ENCODE measurements at places on chromosomes 7 and 10.

- peak; percentile 49 for DNase-seq
These were observed at the start of gene SEMA3A for GRCh38 chr7:84194484-84195271. Gene SEMA3A (minus strand): TSS chr7:84194789. CDS start chr7:84194586, 203 bp downstream.

DNA sequence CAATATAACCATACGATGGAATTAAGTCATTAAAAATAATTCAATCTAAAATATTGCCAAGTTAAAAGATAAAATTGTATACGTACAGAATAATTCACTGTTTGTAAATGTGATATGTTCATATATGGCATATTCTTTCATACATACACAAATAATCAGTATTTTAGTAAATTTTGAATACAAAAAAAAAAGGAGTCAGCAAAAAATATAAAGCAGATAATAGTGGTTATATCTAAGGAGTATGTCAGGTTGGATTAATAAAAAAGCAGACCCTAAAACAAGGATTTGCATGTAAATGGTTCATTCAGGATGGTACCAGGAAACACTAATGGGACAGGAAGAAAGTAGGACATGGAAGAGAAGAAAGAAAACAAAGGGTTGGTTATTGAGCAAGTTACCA lies 59.5 kb downstream of the XPNPEP1 start:
- no peak for DNase-seq

DNA sequence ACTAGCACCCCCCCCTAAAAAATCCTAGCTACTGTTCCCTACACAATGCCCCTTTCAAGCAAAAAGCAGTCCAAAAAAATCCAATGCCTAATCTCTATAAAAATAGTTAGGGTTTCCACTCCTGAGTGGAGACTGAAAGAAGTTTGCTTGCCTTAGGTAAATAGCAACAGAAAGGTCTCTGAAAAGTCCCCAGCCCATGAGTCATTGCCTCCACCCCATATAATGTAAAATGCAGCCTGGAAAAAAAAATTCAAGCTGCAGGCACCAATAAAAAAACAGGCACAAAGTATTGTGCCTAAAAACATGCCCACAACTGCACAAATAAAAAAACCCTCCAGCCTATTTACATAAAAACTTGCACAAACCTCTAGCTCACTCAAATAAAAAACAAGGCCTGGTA lies 47.5 kb downstream of the ZNF680 start:
- no peak for DNase-seq

GRCh38 chr7:70177166-70177565 lies 578.9 kb downstream of the AUTS2 start:
- no peak for DNase-seq

DNA sequence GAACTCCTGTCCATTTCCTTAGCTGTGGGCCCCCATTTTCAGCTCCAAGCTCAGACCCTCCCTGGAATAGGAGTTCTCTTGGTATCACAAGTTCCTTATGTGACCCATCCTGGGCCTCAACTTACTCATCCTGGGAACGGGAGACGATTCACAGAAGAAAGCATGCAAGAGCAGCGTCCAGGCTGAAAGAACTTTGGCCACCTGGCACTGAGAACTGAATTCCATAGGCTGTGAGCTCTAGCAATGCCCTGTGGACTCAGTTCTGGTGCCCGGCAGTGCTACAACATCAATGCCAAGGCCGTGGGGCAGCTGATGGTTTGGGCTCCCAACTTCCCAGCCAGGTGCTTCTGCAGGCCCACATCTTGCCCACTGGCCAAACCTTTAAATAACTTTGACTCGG lies 3.9 kb upstream of the CUEDC2 start:
- no peak for DNase-seq

DNA sequence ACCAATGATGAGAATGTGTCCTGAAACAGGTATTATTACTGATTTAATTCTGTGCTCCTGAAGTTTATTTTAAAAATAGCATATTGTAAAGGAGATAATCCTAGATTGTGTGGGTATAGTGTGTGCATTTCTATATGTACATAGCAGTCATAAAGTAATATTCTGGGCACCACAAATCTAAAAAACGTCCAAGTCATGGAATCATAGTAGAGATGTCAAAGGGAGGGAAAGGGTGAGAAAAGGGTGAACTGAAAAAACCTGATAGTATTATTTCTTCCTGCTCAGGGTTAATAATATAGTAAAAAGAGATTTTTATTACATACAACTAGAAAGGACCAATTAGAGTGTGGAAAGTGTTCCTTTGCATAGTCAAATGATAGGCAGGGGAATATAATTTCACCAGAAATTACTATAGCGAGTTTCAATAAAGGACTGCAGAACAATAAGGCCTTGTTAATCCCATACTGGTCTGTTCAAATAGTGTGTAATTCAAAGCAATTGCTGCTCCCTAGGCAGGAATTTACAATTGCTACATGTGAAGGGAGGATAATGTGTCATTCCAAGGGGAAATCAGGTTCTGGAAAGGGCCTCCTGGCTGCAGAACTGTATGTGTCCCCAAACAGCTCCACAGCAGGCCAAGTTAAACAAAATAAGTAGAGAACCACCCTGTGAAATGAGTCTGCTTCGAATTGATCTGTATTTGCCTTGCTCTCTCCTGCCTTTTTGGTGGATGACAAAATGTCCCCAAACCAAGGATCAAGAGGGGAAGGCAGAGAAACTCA lies 42.5 kb upstream of the KMT2E start:
- no peak for DNase-seq

- DNase-seq = no peak
These were observed at the start of gene SPACDR for GRCh38 chr7:100464210-100464660. Gene SPACDR (minus strand): TSS chr7:100464260. CDS start chr7:100464025, 235 bp downstream.

DNA sequence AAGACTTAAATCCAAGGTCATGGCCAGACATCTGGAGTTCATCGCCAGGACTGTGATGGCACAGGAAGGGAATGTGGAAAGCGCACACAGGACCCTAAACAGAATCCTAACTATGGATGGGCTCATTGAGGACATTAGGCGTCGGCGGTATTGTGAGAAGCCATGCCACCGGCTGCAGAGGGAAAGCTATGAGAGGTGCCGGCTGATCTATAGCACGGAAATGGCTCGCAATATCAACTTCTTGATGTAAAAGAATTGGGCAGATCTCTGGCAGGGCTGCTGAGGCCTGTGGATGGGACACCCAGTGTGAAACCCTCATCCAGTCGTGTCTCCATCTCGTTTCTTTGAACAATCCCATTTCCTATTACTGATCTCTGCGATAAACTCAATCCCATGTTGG lies 6.3 kb upstream of the CTBP2 start:
- DNase-seq = no peak

DNA sequence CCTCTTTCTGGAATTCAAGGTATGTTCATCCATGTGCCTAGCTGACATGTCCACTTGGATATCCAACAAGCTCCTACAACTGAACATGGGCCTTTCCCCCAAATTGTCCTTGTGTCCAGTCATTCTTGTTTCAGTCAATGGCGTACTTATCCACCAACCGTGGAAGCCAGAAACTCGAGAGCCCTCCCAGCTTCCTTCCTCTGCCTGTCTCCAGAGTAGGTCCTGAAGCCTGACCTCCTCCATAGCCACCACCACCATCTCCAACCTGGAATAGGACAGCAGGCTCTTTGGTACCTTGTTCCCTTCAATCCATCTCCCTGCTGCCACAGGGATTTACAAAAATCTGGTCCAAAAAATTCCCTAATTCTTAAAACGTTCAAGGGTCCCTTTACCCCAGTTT lies 305.1 kb downstream of the RPS24 start:
- DNase-seq = no peak

DNA sequence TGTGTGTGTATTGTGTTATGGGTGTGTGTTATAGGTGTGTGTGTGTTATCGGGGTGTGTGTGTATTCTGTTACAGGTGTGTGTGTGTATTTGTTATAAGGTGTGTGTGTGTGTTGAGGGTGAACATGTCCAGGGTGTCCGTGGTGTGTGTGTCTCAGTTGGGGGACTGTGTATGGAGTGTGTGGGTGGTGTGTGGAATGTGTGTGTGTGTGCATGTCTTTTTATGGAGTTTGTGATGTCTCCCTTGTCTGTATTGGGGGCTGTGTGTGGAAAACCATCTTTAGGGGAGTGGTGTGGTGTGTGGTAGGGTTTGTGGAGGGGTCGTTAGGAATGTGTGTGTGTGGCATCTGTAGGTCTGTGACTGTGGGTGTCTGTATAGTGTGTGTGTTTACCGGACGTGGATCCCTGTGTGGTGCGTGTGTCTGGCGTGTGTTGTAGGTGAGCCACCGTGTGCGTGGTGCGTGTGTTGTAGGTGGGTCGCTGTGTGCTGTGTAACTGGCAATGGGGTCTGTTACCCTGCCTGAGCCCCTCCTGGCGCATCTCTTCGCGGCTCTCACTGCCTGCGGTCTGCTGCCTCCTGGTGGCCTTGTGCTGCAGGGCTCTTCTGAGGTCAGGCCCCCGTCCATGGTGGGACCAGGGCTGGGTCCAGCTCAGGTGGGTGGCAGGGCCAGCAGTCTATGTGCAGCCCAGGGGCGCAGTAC lies 61.7 kb downstream of the PALD1 start:
- no peak for DNase-seq

DNA sequence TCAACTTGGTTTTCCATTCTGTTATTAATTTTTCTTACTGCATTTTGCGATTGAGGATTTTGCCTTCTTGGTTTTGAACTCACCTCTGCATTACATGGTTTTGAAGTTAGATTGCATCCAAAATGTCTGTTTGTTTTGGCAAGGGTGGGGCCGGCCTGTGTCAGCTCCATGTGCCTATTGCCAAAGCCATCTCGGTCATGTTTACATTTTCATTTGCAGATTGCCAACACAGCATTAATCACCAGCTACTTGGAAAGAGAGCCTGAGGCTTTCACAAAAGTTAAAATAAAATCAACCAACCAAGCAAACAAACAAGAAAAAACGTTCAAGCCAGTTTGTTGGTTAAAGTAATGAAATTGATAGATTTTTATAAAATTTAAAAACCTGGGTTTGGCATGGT lies 695.8 kb downstream of the TYW1 start:
- DNase-seq = peak; percentile 56

All from NCI-H446 treated with DMSO at 0.1 percent for 48 hours (cell line).